ENCODE measurements at places on chromosomes 1 and 21.
A peak's percentile ranks its signal among the peaks of the same experiment; 100 is the strongest.

- peak; percentile 7 for DNase-seq
Observed at GRCh38 chr21:45554477-45555175, 12.4 kb upstream of the SLC19A1 start.

GRCh38 chr1:218823291-218823900 is 350.3 kb upstream of the LYPLAL1 start:
- DNase-seq: no peak

DNA sequence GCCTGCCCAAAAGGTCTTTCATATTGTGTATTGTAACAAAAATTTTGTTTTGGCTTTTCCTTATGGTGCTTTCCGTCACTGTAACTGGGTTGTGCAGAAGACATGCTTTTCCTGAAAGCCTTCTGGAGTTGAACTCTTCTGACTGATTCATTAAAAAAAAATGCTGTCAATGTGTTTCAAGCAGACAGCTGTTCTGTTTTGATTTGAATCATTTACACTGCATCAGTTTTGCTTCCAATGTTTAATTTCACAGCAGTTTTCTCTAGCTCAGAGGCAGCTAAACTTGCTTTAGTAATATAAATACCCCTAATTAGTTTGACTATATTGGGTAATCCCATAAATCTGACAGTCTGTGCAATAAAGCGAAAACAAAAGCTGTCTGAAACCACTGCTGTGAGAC is 7.9 kb downstream of the UTP11 start:
- DNase-seq: no peak

GRCh38 chr1:10961300-10961833 is 51.1 kb upstream of the TARDBP start:
- no peak for DNase-seq

- DNase-seq: no peak
Observed at GRCh38 chr1:5225707-5226704, 571.6 kb downstream of the AJAP1 start.

- DNase-seq: no peak
Observed at GRCh38 chr1:78102082-78102481, 56.3 kb downstream of the GIPC2 start.

DNA sequence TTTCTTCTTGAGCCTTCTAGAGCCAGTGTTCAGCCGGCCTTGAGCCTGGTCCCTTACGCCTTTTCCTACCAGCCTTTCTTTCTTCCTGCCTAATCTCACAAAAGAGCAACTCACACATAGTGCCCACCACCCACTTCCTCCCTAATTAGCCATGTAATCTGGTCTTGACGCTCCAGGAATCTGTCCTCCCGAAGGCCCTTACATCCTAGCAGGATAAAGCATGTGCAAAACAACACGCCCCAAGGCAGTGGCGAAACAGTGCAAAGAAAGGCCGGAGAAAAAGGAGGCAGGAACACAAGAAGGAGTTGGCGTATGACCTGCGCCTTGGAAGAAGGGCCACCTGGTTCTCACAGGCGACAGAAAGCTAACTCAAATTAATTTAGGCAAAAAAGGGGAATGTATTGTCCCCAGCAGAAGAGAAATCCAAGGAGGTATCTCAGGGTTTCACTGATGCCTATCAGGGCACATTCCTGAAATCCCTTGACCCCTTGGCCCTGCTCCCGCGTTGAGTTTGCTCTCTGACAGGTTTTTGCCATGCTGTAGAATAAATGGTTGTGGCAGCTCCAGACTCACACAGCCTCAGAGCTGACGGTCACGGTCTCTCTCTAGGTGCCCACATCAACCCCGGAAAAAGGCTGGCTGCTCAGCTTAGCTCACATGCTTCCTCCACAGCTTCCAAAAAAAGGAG is 79.0 kb downstream of the ZNF281 start:
- no peak for DNase-seq

- DNase-seq: no peak
Observed at GRCh38 chr1:244822878-244823277, 12.6 kb upstream of the COX20 start.

DNA sequence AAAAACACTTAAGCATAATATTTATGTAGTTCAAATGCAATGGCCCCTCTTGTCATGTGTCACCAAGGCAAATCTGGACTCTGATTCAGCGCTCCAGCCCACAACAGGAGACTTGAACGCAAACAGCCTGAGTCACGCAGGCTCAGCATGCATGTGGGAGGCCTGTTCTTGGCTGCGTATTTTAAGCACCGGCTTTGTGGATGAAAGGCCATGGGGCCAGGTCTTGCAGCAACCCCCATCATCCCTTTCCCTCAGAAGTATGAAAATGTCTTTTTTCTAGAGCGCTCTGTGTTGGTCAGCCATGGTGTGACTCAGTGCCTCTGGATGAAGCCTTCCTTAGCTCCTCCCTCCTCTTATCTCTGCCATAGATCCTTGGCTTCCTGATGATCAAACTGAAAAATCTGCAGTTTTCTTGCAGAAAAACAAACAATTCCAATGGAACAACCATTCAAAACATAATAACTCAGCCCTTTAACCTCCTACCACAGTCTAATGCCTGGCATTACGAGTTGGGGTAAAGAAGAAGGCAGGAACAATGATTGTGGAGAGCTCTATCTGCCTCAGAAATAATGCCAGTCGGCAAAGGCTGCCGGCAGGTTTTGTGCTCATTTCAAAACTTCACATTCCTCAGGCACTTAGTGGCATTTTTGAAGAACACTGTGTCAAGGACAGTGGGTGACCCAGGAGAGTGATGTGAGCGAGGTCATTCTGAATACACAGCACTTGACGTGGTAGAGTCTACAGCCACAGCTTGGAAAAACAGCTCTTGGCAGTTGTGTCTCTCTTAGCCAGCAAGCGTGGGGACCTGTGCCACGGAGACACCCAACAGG is 167.5 kb downstream of the CLIC6 start:
- no peak for DNase-seq

Measured in NCI-H446 treated with DMSO at 0.1 percent for 48 hours (cell line).